Activated T-helper 2 cell treated with anti-CD3 and anti-CD28 coated beads, Interferon-gamma antibody, Interleukin-2, Interleukin-4, amounts not matched to agents 10 μg/mL and 5 μg/mL and 100 μg/mL, durations not matched to agents 14 hours and 24 hours and 36 hours (primary cell): ENCODE measurements at places on chromosomes 12 and 14.

- H3K4me1 ChIP-seq: no peaks in the 10 kb centered on the region
- no peak overlapping the region for H3K27ac ChIP-seq
- H3K36me3 ChIP-seq: no peaks in the 10 kb centered on the region
- DNase-seq: no peak
These were observed 70.8 kb downstream of the SCN8A start for GRCh38 chr12:51661836-51662235.

DNA sequence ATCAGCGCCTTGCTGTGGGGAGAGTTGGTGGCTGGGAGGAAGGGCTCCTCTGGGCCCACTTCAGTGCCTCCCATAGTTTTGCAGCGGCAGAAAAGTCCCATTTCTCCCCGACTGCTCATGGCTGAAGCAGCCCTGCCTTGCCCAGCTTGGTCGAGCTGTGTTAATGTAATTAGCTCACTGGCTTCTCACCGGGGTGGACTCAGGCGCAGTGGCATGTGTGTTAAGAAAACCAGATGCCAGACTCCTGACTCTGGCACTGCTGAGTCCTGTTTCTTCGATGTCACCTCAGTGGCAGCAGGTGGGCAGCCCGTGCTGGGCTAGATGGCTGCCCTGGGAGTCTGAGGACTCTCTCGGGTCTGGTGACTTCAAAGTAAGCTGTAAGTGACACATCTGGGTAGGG is 47.4 kb downstream of the CHST11 start:
- peaks cover 81% of the 10 kb centered on the region for H3K4me1 ChIP-seq
- no peaks in the 10 kb centered on the region for H3K27me3 ChIP-seq
- no peak overlapping the region for H3K27ac ChIP-seq
- peaks cover 46% of the 10 kb centered on the region for H3K36me3 ChIP-seq
- DNase-seq: no peak

DNA sequence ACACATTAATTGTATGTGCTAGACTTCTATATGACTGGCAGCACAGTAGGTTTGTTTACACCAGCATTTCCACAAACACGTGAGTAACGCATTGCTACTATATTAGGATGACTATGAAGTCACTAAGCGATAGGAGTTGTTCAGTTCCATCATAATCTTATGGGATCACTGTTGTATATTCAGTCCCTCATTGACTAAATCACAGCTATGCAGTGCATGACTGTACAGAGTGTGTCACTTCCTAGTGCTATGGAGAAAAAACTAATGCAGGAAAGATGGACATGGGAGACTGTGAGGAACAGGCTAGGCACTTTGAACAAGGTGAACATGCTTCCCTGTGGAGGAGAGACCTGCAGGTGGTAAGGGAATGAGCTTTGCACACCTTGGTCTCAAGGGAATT is 259.8 kb downstream of the NUAK1 start:
- H3K4me3 ChIP-seq: no peak overlapping the region
- no peak for DNase-seq
- H3K27ac ChIP-seq: no peak overlapping the region

GRCh38 chr12:118287728-118288127 is 85.0 kb downstream of the TAOK3 start:
- no peak overlapping the region for H3K4me3 ChIP-seq
- peaks cover 30% of the 10 kb centered on the region for H3K36me3 ChIP-seq
- H3K27me3 ChIP-seq: no peaks in the 10 kb centered on the region

DNA sequence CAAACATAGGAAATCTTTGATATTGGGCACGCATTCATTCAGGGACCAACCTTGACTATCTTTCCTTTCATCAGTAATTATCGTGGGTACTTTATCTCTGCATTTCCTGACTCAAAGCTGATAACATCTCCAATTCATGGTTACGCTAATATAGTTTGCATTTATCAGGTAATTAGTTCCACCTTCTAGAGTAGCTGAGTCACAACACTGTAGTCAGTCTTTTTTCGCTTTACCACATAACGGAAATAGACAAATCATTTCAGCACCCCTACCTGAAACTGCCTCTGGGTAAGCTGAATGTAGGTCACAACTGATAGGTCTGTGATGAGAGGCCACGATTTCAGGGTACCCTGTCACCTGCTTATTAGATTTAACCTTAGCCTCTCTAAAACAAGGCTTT is 36.7 kb upstream of the IL22 start:
- peaks cover 28% of the 10 kb centered on the region for H3K27me3 ChIP-seq
- peak; percentile 36 for DNase-seq
- no peak overlapping the region for H3K4me3 ChIP-seq
- no peak overlapping the region for H3K27ac ChIP-seq
- H3K36me3 ChIP-seq: peaks cover 19% of the 10 kb centered on the region

DNA sequence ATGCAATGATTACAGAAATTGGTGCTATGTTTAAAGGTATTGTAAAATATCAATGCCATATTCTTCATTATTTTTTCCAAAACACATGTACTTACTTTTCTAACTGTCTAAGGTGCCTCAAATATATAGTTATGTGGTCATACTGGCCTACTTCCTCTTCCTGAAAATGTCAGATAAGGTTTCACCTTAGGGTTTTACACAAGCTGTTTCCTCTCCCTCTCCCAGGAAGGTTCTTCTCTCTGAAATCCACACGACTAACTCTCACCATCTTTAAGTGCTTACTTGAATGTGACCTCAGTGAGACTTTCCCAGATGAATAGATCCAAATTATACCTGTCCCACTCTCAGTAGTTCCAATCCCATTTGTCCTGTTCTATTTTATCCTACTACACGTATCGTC is 11.6 kb upstream of the CLEC4D start:
- no peak for DNase-seq
- no peak overlapping the region for H3K4me3 ChIP-seq
- no peak overlapping the region for H3K27ac ChIP-seq
- H3K4me1 ChIP-seq: peaks cover 4% of the 10 kb centered on the region
- H3K36me3 ChIP-seq: no peaks in the 10 kb centered on the region

GRCh38 chr12:7092229-7092985 is at the start of gene C1R:
Gene C1R, minus strand, starts transcription at chr12:7092445. Its CDS starts 57 bp downstream, at chr12:7092388.
- peak; percentile 45 for DNase-seq
- H3K27me3 ChIP-seq: no peaks in the 10 kb centered on the region
- peaks cover 6% of the 10 kb centered on the region for H3K4me1 ChIP-seq
- H3K36me3 ChIP-seq: no peaks in the 10 kb centered on the region
- H3K27ac ChIP-seq: peak within 1 kb of the TSS; percentile 63

DNA sequence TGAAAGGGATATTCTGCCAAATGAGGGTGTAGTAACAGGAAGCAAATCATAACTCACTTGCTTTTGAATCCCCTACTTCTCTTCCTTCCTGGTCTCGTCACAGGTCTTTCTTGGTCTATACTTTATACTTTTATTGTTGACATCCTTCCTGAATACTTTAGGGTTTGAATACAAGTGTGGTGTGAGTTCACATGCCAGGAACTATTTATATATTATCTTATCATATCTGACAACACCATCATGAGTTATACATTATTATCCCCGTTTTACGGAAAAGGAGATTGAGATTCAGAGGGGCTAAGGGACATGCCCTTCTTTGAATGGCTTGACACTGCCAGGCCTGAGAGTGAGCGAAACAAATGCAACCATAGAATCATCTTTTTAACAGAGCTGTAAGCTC is 33.0 kb upstream of the TSPAN8 start:
- no peaks in the 10 kb centered on the region for H3K36me3 ChIP-seq
- no peak overlapping the region for H3K27ac ChIP-seq
- DNase-seq: no peak
- no peaks in the 10 kb centered on the region for H3K27me3 ChIP-seq

GRCh38 chr14:104256025-104256424 is 117.6 kb downstream of the KIF26A start:
- H3K27ac ChIP-seq: no peak overlapping the region
- H3K4me3 ChIP-seq: no peak overlapping the region

- H3K27me3 ChIP-seq: no peaks in the 10 kb centered on the region
- no peaks in the 10 kb centered on the region for H3K4me1 ChIP-seq
- H3K36me3 ChIP-seq: no peaks in the 10 kb centered on the region
- no peak for DNase-seq
- no peak overlapping the region for H3K27ac ChIP-seq
These were observed 80.6 kb downstream of the PIWIL1 start for GRCh38 chr12:130418251-130418650.

DNA sequence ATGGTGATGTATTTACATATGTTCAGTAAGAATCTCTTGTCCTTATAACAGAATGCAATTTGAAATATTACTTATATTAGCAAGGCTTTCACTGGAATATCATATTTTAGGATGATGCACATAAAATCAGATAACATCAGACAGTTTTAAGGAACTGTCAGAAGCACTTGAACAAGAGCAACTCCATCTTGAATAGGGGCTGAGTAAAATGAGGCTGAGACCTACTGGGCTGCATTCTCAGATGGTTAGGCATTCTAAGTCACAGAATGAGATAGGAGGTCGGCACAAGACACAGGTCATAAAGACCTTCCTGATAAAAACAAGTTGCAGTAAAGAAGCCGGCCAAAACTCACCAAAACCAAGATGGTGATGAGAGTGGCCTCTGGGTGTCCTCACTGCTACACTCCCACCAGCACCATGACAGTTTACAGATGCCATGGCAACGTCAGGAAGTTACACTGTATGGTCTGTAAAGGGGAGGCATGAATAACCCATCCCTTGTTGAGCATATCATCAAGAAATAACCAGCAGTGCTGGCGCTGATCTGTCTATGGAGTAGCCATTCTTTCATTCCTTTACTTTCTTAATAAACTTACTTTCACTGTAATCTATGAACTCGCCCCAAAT is 27.6 kb upstream of the ETV6 start:
- no peak for DNase-seq
- H3K4me1 ChIP-seq: peaks cover 4% of the 10 kb centered on the region

- H3K4me3 ChIP-seq: peak overlapping the region; percentile 96
- peak; percentile 26 for DNase-seq
These were observed 1.2 kb downstream of the CPSF6 start for GRCh38 chr12:69240631-69240995.

DNA sequence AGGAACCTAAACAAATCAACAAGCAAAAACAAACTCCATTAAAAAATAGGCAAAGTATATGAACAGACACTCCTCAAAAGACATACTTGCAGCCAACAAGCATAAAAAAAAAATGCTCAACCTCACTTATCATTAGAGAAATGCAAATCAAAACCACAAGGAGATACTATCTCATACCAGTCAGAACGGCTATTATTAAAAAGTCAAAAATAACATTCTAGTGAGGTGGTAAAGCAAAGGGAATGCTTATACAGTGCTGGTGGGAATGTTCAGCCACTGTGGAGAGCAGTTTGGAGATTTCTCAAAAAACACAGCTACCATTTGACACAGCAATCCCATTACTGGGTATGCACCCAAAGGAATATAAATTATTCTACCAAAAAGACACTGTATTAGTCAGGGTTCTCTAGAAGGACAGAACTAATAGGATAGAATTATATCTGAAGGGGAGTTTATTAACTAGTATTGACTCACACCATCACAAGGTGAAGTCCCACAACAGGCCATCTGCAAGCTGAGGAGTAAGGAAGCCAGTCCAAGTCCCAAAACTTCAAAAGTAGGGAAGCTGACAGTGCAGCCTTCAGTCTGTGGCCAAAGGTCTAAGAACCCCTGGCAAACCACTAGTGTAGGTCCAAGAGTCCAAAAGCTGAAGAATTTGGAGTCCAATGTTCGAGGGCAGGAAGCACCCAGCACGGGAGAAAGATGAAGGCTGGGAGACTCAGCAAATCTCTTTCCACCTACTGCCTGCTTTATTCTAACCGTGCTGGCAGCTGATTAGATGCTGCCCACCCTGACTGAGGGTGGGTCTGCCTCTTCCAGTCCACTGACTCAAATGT is 101.6 kb upstream of the KRAS start:
- no peaks in the 10 kb centered on the region for H3K36me3 ChIP-seq
- no peak overlapping the region for H3K4me3 ChIP-seq
- H3K27ac ChIP-seq: no peak overlapping the region
- H3K4me1 ChIP-seq: peaks cover 25% of the 10 kb centered on the region
- DNase-seq: no peak
- peaks cover 19% of the 10 kb centered on the region for H3K27me3 ChIP-seq

- H3K4me3 ChIP-seq: no peak overlapping the region
- H3K36me3 ChIP-seq: no peaks in the 10 kb centered on the region
- DNase-seq: no peak
- peaks cover 2% of the 10 kb centered on the region for H3K4me1 ChIP-seq
- no peaks in the 10 kb centered on the region for H3K27me3 ChIP-seq
- no peak overlapping the region for H3K27ac ChIP-seq
These were observed 24.5 kb downstream of the MMP17 start for GRCh38 chr12:131852551-131853299.

- H3K4me1 ChIP-seq: peaks cover 40% of the 10 kb centered on the region
- peaks cover 75% of the 10 kb centered on the region for H3K36me3 ChIP-seq
- no peaks in the 10 kb centered on the region for H3K27me3 ChIP-seq
- H3K27ac ChIP-seq: peak overlapping the region; percentile 59
- DNase-seq: no peak
- H3K4me3 ChIP-seq: peak overlapping the region; percentile 92
These were observed 2.9 kb downstream of the PA2G4 start for GRCh38 chr12:56107242-56107641.

- peaks cover 23% of the 10 kb centered on the region for H3K4me1 ChIP-seq
- no peak overlapping the region for H3K4me3 ChIP-seq
- H3K27me3 ChIP-seq: no peaks in the 10 kb centered on the region
- DNase-seq: no peak
- H3K27ac ChIP-seq: no peak overlapping the region
These were observed 70.4 kb downstream of the NCOR2 start for GRCh38 chr12:124497039-124497438.

GRCh38 chr12:76201316-76201715 is 116.8 kb upstream of the NAP1L1 start:
- no peak overlapping the region for H3K27ac ChIP-seq
- H3K27me3 ChIP-seq: peaks cover 15% of the 10 kb centered on the region
- DNase-seq: no peak
- H3K4me3 ChIP-seq: no peak overlapping the region

- peaks cover 10% of the 10 kb centered on the region for H3K27me3 ChIP-seq
- DNase-seq: no peak
- peaks cover 21% of the 10 kb centered on the region for H3K4me1 ChIP-seq
These were observed 66.3 kb downstream of the ETNK1 start for GRCh38 chr12:22691319-22691718.

DNA sequence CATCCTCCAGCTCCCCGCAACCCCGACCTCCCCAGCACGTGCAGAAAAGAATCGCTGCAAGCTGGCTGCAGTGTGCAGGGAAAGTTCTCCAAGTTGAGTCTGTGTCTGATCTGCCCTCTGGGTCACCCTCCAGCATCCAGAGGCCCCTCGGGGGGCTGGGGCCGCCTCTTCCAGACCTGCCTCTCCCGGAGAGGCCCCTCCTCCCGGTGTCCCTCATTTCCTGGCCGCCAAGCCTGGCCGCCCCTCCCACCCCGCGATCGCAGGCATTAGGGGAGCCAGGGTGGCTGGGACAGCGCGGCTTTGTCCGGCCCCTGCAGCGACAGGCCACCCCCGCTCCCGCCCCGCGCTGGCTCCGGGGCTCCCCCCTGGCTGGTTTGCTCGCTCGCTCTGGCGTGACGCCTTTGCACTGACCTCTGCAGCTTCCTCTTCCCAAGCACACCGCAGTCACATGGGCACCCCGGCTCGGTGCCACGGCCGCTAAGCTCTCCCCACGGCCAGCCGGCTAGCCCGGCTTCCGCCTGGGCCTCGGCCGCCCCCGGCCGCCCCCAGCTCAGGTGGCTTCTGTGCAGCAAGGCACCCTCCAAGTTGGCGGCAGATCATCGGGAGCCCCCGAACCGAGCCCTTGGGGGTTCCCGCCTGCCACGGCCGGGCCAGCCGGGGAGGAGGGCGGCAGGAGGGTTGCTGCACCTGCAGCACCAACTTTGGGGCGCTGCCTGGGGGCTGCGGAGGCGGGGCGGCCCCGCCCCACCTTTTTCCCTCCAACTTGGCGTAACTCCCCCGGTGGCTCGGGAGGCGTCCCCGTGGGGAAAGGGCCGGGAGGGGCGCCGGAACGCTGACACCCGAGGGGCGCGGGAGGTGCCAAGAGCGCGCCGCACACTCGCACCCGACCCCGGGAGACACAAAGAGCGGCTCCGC is 43.7 kb downstream of the KDM2B start:
- peaks cover 23% of the 10 kb centered on the region for H3K36me3 ChIP-seq
- DNase-seq: peak; percentile 32
- H3K4me3 ChIP-seq: peak overlapping the region; percentile 74
- peaks cover 34% of the 10 kb centered on the region for H3K4me1 ChIP-seq
- peak overlapping the region; percentile 62 for H3K27ac ChIP-seq
